ENCODE measurements at places on chromosomes 16 and 17.

- DNase-seq, result peak; percentile 69
These were observed 33.6 kb upstream of the CCR7 start for GRCh38 chr17:40598619-40599467.

GRCh38 chr16:8948831-8949230 lies 14.9 kb downstream of the USP7 start:
- no peak for DNase-seq

GRCh38 chr17:62309396-62309795 lies 71.0 kb upstream of the EFCAB3 start:
- DNase-seq, result no peak

GRCh38 chr17:47698749-47699535 lies 5.0 kb downstream of the TBKBP1 start:
- DNase-seq, result peak; percentile 53

- DNase-seq, result no peak
These were observed 11.0 kb upstream of the SPOP start for GRCh38 chr17:49688848-49689247.

DNA sequence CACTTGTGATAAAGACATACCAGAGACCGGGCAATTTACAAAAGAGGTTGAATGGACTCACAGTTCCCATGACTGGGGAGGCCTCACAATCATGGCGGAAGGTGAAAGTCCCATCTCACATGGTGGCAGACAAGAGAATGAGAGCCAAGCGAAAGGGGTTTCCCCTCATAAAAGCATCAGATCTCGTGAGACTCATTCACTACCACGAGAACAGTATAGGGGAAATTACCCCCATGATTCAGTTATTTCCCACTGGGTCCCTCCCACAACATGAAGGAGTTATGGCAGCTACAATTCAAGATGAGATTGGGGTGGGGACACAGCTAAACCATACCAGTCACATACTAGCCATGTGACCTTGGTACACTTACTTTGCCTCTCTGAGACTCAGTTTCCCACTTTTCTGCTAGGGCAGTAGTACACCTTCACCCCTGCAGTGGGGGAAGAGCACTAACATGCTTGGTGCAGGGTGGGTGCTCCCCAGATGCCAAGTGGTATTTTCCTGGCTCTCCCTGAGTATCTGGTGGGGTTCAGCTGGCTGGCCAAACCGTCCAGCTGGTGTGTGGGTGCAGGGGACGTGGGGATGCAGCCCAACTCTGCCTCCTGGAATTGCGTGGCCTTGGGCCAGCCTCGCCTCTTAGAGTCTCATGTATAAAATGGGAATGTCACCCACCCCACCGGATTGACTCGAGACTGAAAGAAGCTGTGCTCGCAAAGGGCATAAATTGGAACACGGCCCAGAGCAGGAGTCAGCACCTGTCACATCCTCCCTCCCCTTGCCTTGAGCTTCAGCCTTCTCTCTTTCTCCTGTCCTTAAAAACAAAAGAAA lies 364.1 kb downstream of the CPPED1 start:
- DNase-seq, result no peak

- DNase-seq, result no peak
These were observed 926 bp upstream of the GFER start for GRCh38 chr16:1982991-1983543.

- no peak for DNase-seq
These were observed 188.0 kb upstream of the GSE1 start for GRCh38 chr16:85425074-85425662.

GRCh38 chr17:62720126-62720850 lies 87.8 kb downstream of the MARCHF10 start:
- no peak for DNase-seq

DNA sequence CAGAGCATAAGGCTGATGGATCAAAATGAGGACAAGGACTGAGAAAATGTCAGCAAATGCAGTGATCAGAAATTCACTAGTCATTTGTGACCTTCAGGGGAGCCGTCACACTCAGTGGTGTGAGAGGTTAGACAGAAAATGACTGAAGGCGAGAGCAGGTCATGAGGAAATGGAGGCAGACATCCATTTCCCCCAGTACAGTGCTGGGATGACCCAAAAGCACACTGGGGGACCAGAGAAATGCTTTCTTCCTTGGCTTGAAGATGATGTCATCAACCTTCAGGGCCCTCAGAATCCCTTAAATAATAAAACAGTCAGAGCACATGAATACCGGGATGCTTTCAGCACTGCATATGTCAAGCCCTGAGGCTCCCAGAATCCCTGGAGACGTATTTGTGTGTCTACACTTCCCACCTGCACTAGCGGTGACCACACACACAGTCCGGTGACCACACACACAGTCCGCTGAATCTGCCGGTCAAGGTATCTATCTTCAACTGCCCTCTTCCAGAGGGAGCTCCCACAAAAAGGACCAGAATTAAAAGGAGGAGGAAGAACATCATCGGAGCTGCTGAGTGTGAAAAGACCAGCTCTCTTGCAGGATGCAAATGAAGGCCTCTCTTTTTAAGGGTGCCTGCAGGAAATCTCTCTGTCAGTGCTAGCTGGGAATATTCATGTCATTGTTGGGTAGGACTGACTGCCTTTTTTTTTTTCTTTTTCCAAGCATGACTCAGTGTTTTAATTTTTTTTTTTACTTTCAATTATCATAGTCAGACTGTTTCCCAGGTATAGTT lies 8.2 kb downstream of the UBE2O start:
- DNase-seq, result no peak
